Daoy (cell line): ENCODE measurements at places on chromosomes 1 and 21. TPM values are rescaled to one million over a fixed set of nuclear protein-coding genes. Genes with fewer than 3 reads are reported as not detected.

DNA sequence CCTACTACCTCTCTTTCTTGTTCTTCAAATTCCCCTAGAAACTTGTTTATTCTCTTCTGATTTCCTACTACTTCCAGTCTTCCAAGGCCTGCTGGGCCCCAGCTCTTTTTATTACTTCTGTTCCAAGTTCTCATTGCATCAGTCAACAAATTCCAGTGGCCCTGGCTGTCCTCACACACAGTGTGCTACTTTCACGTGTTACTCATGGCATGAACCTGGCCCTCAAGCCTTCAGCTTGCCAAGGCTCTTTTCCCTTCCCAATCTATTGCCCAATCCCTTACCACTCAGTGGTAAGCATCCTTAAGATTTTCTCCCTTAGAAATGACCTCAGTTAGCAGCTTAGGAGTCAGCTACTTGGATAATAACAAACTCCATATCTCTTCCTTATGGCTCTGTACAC is 613.5 kb downstream of the LMO4 start:
- DNase-seq, result no peak

DNA sequence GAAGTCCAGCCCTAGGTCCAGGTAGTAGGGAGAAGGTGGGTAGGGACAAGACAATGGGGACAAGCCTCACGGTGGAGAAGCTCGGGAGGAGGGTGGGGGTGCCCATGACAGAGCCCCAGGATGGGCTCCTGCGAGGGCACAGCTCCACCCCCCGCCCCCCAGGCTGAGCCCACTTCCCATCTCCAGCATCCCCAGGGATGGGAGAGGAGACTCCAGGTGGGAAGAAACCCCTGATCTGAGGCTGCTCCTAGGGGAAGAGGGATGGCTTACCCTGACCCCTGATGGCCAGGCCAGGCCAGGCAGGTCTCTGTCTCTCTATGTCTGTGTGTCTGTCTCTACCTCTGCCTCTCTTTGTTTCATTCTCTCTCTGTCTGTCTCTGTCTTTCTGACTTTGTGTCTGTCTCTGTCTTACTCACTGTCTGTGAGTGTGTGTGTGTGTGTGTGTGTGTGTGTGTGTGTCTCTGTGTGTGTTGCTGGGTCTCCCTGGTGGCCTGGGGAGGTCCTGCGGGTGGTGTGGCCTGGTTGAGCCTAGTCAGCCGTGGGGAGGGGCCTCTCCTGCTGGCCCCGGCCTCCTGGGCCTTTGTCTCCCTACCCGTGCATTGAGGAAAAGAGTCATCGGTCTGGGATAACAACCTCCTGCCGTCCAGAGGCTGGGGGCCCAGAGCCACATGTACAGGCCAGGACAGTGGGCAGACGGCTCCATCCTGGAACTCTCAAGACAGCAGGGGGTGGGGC is 45.7 kb downstream of the WNT9A start:
- no peak for DNase-seq

- DNase-seq, result no peak
These were observed 24.4 kb upstream of the PWP2 start for GRCh38 chr21:44082648-44083440.

DNA sequence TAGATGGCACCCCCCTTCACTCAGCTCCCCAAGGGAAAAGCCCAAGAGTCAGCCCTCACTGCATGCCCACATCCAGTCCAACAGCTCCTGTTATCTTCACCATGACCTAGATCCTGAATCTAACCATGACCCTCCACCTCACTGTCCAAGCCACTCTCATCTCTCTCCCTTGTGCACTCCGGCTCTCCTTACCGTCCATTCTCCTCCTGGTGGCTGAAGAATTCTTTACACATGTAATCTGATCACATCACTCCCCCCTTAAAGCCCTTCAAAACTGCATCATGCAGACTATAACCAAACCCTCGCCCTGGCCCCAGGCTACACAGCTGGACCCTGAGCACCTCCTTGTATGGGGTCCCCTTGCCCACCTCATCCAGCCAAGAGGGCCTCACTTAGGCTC is 14.0 kb upstream of the PAQR7 start:
- DNase-seq, result no peak

Gene PPFIA4
- 0.11 TPM in 1 of 2 replicates, not detected in the other for total RNA-seq

Gene KLHDC8A
- 0.34 and 3.2 TPM in 2 replicates for total RNA-seq

GRCh38 chr1:17572264-17572985 is 32.9 kb downstream of the ARHGEF10L start:
- no peak for DNase-seq

- no peak for DNase-seq
These were observed 13.5 kb upstream of the SPATA1 start for GRCh38 chr1:84492726-84493125.

GRCh38 chr1:182087719-182088350 is 26.3 kb upstream of the ZNF648 start:
- no peak for DNase-seq

DNA sequence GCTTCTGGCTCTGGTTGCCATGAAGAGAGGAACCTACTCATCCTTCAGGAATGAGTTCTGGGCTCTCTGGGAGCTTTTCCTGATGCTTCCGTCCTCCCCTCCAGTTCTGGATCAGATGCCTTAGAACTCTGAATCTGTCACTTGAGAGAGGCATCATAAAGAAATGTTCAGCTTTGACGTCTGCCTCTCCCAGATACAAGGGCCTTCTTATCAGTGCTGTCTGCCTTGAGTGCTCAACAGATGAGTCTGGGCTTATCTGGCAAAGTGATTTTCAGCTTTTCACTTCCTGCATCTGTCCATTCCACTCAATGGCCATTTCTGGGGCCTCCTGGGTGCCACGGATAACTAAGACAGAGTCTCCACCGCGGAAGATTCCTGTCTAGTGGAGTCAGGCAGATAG is 12.3 kb upstream of the OTUD3 start:
- peak; percentile 21 for DNase-seq

DNA sequence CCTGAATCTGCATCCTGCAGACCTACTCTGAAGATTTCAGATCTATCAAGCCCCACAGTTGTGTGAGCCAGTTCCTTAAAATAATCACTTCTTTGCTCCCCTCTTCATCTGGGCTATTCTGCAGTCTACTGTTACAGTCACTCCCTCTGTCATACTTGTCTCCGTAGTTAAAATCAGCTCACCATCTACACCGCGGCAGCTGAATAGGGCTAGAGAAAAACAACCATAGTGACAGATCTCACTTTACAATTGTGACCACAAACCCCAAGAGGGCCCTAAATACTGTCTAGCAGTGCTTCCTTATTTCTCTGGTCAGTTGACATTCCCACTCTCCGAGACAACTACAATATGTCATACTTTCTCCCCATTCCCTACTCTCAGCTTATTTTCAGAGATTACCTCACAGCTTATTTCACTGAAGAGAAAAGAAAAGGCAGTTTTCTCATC is 12.9 kb downstream of the DESI2 start:
- peak; percentile 19 for DNase-seq

Gene LRRC7
- total RNA-seq, result 0.39 TPM in 1 of 2 replicates, not detected in the other
